ENCODE measurements at places on chromosomes 6 and 20. TPM values are rescaled to one million over a fixed set of nuclear protein-coding genes. Genes with fewer than 3 reads are reported as not detected.

The PKIG gene
- 172 TPM for total RNA-seq

The DLK2 gene
- total RNA-seq: 1.1 TPM

The DZANK1 gene
- 0.49 TPM for total RNA-seq

The PLA2G7 gene
- 0.16 TPM for total RNA-seq

The LY86 gene
- not detected for total RNA-seq

The MSH5 gene
- 4.9 TPM for total RNA-seq

The HUS1B gene
- total RNA-seq: 0.65 TPM

Measured in bladder microvascular endothelial cell (primary cell).